ENCODE measurements at places on chromosomes 1 and 21. TPM values are rescaled to one million over a fixed set of nuclear protein-coding genes. Genes with fewer than 3 reads are reported as not detected.

The TRABD2B gene
- total RNA-seq = not detected

The NBPF4 gene
- 0.15 TPM for total RNA-seq

The DMBX1 gene
- total RNA-seq = not detected

The HJV gene
- total RNA-seq = not detected

The PPP1R15B gene
- total RNA-seq = 80.4 TPM
